Pulmonary artery endothelial cell (primary cell): ENCODE measurements at places on chromosomes 7 and 10.

- DNase-seq = no peak
Measured at GRCh38 chr10:38043516-38043915, 33.0 kb downstream of the ZNF33A start.

DNA sequence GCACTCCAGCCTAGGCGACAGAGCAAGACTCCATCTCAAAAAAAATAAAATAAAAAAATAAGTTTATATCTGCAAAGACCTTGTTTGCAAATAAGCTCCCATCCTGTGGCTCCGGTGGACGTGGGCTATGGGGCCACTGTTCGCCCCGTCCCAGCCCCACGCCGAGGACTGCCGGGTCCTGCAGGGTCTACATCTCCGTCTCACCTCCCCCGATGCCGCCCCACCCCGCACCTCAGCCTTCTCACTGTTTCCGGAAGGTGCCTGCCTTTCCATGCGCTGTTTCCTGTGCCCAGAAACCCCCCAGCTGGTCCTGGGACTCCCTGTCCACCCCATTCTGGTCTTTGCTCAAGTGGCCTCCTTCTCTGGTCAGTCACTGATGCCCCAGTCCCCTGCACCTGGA lies 5.0 kb upstream of the INTS1 start:
- DNase-seq = no peak

GRCh38 chr10:49736564-49737113 lies 25.5 kb downstream of the OGDHL start:
- DNase-seq = no peak

DNA sequence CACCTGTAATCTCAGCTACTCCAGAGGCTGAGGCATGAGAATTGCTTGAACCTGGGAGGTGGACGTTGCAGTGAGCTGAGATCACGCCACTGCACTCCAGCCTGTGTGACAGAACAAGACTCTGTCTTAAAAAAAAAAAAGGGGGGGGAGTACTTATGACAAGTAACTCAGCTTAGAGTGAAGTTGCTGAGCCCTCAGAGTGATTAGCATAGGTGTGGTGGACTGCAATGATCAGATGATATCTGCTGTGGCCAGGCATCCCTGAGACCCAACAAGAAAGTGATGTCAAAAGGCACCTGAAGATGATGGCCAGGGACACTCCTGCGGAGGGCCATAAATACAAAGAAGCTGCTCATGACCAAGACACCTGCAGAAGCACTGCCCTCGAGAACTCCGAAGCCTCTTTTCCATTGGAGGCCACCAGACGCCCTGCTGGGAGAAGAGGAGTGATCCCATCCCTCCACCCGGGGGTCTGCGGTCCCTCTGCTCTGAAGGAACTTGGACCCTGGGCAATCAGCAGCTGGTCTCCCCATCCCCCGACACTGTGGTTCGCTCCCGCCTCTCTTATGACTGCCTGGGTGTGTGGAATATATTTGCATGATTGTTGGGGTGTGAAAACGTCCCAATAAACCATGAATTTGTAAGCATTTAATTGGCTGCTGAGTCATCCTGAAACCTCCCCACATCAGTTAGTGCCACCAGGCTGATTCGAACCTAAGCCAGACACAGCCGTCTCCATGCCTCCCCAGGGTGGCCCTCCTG lies 46.0 kb downstream of the RASGEF1A start:
- DNase-seq = no peak

DNA sequence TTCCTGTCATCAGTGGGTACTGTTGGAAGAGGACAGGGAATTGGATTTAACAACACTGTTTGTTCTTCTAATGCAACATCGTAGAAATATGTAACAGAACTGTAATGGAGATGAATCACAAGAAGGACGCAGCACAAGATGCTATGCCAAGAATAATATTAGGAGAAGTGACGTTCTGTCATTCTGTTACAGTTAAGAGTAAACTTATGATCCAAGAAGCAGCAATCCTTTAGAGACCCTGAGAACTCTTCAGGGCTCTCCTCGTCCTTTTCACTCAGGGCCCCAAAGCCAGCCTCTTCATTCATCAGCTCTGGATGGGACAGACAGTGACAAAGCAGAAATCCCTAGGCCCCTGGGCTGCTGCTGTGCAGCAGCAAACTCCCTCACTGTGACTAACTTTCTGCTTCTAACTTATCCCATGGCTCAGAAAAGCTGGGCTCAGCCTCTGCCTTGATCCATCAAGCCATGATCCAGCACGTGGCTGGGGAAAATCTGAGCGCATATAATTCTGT lies 8.7 kb upstream of the IL6 start:
- peak; percentile 69 for DNase-seq

- no peak for DNase-seq
Measured at GRCh38 chr10:100744136-100744986, 1.0 kb upstream of the PAX2 start.

DNA sequence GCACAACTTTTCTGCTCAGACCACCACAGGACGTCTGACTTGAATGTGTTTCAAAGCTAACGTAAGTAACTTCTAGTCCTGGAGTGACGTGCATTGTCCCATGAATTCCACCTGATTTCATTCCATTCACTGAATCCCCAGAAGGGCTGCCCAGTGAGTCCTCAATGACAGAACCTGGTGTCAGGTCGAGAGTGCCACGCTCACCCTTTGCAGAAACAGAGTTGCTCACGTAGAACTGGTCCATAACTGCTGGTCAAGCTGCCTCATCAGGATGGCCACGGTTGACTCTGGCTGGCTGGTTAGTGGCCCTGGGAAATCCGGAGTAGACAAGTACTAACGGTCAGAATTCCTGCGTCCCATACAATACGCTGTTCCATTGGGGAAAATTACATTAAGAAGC lies 50.6 kb upstream of the UBE3C start:
- DNase-seq = no peak

DNA sequence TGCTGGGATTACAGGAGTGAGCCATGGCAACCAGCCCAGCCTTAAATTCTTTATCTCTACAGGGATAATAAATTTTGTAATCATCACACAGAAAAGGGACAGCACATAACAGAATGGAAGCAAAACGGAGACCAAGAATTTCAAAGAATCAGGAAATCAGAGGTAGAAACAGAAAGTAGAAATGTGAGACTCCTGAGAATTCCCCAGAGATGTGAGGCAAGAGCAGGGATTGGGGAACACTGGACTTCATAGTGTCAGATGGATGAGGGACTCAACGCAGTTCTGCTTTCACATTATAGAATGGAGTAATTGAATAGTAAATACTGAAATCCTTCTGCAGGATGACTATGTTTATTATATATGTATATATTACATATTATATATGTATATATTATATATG lies 52.5 kb upstream of the MPP7 start:
- no peak for DNase-seq

GRCh38 chr10:3290550-3290949 lies 118.0 kb upstream of the PITRM1 start:
- DNase-seq = no peak

- no peak for DNase-seq
Measured at GRCh38 chr10:7274293-7274692, 136.5 kb downstream of the SFMBT2 start.

- no peak for DNase-seq
Measured at GRCh38 chr10:122042836-122043235, 53.9 kb downstream of the TACC2 start.

DNA sequence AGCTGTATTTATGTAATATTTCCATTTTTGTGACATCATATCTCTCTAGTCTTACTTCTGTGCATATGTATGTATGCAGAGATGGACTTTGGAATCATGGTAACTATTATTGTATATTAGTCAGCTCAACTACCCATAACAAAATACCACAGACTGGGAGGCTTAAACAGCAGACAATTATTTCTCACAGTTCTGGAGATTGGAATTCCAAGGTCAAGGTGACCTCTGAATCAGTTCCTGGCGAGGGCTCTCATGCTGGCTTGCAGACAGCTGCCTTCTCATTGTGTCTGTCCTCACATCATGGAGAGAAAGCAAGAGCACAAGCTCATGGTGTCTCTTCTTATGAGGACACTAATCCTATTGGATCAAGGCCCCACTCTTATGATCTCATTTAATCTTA lies 79.1 kb downstream of the RAMP3 start:
- DNase-seq = no peak

DNA sequence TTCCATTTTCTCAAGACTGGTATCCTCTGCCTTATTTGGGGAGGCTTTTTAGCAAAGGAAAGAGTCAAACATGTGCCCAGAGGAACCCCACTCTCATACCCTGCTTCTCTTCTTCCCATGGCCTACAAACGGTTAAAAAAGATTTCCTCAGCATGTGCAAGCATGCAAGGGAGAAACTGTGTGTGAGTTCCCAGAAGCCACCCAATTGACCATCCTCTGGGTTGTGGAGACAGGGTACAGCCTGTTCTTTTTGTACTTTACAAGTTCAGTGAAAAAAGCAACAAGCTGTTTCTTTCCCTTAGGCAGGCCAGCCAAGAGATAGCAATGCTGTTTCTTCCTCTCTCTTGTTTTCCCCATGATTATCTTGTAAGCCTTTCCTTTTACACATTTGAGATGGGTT lies 68.8 kb upstream of the MTPN start:
- no peak for DNase-seq

GRCh38 chr7:57867884-57868701 lies 418.1 kb downstream of the ZNF716 start:
- DNase-seq = no peak

GRCh38 chr10:130353928-130354572 lies 217.9 kb downstream of the GLRX3 start:
- no peak for DNase-seq

DNA sequence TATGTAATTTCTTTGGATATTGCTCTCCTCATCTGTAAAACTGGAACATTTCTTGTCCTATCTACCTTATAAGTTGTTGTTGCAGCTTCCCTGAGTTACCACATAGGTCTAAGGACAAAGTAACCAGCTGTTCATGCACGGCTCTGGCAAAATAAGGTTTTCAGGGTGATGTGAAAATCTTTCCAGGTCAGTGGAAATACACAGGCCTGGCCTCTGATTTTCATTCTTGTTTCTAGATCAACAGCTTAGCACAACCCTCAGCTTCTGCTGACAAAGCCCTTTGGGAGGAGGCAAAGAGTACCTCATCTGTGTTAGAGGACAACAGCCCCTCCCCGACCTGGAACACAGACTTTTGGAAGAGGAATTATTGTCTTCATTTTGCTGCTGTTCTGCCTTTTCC lies 117.5 kb upstream of the AGK start:
- no peak for DNase-seq

DNA sequence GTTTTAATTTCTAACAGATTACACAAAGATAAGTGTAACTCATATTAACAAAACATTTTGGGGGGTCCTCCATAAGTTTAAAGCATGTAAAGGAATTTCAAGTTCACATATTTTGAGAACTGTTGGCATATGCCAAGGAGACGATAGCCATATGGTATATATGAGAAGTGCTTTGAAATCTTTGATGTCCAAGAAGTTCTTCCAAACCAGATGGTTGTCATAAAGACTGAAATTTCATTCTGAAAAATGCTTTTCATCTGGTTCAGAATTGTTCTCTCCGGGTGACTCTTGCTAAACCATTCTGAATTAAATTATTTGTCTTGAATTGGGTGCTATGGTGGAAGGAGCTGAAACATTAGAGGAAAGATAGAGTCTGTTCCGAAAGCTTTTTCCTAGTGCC lies 513.0 kb upstream of the AKR1E2 start:
- DNase-seq = no peak

- DNase-seq = no peak
Measured at GRCh38 chr7:24828891-24829661, 71.8 kb upstream of the GSDME start.

GRCh38 chr7:50181081-50181480 lies 88.0 kb upstream of the ZPBP start:
- no peak for DNase-seq

DNA sequence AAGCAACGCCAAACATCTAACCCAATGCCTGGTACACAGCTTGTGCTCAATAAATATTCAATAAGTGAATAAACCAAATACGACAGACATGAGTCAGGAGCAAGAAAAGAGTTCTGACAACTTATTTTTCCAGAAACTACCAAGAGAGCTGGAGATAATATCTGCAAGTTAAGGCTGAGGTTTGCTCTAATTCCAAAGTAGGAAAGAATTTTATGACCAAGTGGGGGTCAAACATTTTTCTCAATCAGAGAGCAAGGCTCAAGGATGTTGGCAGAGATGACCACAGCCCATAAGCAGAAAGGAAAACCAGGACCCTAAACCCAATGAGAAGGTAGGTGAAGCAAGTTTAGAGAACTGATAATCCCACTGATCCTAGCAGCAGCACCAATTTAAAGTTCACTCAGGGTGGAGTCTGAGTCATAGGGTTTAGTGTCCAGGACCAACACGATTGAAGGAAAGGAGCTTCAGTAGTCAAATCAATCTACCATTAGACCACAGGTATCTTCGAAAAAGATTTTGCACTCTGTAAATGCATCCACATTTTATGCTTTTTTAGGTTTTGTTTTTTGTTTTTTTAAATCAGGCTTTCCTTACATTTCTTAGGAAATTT lies 49.3 kb upstream of the KCNIP2 start:
- no peak for DNase-seq

DNA sequence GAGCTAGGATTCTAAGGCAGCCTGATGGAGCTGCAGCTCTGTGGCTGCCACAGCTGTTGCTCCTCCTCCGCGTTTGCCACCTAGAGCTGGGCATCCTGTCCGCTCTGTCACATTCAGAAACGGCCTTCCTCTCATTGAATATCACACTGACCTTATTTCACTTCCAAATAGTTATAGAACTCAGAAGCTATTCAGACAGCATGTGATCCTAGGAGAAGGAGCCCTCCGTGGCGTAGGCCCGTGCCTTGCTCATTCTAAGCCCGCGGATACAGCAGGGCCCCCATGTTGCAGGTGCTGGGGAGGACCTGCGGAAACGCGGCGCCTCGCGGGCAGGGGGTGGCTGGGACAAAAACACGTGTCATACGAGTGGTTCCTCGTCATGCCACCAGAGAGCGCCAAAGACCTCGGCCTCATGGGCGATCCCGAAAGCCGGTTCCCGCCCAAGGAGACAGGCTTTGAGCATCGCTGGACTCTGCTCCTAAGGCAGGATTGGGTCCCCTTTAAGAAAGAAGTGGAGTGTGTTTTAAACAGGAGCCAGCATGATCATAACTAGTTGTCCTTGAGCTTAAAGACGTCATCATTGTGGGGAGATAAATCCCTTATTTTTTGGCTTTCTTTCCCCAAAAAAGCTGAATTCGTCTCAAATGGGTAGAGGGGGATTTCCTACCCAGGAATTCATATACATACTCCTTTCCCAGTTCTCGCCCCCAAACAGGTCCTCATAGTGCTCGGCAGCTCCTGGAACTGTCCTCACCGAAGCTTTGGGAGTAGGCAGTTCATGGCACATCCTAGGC lies 17.9 kb upstream of the FIGNL1 start:
- DNase-seq = peak; percentile 13

- DNase-seq = no peak
Measured at GRCh38 chr7:157962458-157963306, 624.9 kb downstream of the PTPRN2 start.

GRCh38 chr10:118968060-118968459 lies 61.5 kb upstream of the NANOS1 start:
- no peak for DNase-seq

- no peak for DNase-seq
Measured at GRCh38 chr7:19239951-19240350, 94.7 kb upstream of the FERD3L start.

DNA sequence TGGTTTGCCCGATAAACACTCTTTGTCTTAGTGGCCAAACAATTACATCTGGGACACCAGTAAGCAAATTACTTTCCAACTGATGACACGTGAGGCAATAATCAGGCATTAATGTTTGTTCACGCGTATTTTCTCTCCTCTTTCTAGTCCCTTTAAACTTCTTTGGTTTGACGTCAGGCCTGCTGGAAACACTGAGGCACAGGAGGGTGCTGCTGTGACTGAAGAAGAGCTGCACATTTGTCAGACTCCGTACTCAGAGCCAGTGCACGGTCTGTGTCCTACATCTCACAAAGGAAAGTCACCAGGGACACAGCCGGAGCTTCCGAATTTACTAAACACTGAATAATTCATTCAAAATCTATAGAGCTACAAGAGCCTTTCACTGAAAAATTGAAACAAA lies 57.6 kb upstream of the ANAPC16 start:
- no peak for DNase-seq
